Mesothelial cell of epicardium (in vitro differentiated cells): ENCODE measurements at places on chromosomes 4 and X.

GRCh38 chrX:39162322-39162735 lies 361.1 kb downstream of the MID1IP1 start:
- no peaks in the 10 kb centered on the region for H3K36me3 ChIP-seq
- H3K4me3 ChIP-seq = no peak overlapping the region
- no peak for DNase-seq
- peaks cover 16% of the 10 kb centered on the region for H3K27me3 ChIP-seq
- no peak overlapping the region for H3K27ac ChIP-seq
- H3K4me1 ChIP-seq = peaks cover 34% of the 10 kb centered on the region

GRCh38 chrX:20063153-20063552 lies 53.6 kb downstream of the MAP7D2 start:
- H3K4me1 ChIP-seq = peaks cover 4% of the 10 kb centered on the region
- no peaks in the 10 kb centered on the region for H3K27me3 ChIP-seq
- H3K4me3 ChIP-seq = no peak overlapping the region
- no peak overlapping the region for H3K27ac ChIP-seq
- H3K36me3 ChIP-seq = no peaks in the 10 kb centered on the region

DNA sequence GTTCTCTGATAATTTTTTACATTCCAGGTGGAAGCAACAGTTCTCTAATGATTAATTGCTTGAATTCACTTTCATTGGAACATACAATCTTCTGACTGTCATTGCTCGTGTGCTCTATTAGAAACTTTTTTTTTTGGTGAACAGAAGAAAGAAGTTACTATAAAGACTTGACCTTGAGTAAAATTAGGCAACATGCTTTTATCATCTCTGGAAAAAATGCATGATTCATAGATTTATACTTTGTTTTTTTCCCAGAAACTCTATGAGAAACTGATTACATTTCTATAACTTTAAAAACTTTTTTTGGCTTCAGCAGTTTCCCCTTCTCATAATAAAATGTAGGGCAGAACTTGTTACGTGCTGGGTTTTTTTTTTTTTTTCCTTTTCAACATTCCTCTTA lies 167.6 kb downstream of the ARHGAP10 start:
- no peak overlapping the region for H3K27ac ChIP-seq
- no peaks in the 10 kb centered on the region for H3K4me1 ChIP-seq
- H3K4me3 ChIP-seq = no peak overlapping the region
- peaks cover 36% of the 10 kb centered on the region for H3K36me3 ChIP-seq
- no peak for DNase-seq
- no peaks in the 10 kb centered on the region for H3K27me3 ChIP-seq

GRCh38 chr4:52625216-52625615 lies 33.9 kb downstream of the USP46 start:
- no peak for DNase-seq
- no peak overlapping the region for H3K27ac ChIP-seq
- no peaks in the 10 kb centered on the region for H3K27me3 ChIP-seq
- no peak overlapping the region for H3K4me3 ChIP-seq
- peaks cover 46% of the 10 kb centered on the region for H3K36me3 ChIP-seq

GRCh38 chr4:138647433-138647832 lies 368.1 kb upstream of the NOCT start:
- H3K4me3 ChIP-seq = no peak overlapping the region
- H3K36me3 ChIP-seq = no peaks in the 10 kb centered on the region
- no peak overlapping the region for H3K27ac ChIP-seq
- no peak for DNase-seq
- peaks cover 14% of the 10 kb centered on the region for H3K4me1 ChIP-seq
- no peaks in the 10 kb centered on the region for H3K27me3 ChIP-seq

DNA sequence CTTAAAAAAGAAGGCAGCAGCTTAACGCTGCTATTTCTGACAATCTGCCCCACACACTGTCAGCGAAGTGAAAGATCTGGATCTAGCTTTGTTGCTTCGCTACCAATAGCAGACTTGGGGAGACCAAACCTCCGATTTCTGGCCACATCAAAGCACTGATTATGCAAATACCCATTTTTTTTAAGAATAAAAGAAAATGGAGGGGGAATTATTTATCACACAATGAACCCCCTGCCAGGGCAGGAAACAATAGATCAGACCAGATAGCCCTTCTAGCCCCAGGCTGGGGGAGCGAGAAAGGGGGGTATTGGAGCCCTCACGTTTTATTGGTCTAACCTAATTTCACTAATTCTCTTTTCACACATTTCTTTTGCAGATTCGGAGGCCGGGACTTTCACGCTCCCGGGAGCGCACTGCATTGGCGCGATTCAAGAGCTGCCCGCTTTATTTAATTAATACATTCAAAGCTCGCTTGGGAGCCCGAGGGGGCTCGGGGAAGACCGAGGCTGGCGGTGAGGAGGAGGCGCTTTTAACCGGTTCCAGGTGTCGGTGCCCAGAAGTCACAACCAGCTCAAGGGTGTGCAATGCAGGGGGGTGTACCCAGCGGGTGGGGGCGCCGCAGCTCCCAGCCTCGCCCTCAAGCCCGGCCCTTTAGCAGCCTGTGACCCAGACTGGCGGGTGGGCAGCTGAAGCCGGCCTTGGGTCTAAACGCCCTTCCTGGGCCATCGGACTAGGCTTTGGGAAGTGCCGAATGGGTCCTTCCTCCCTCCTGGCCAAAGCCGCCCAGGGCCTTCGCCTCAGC lies 5.5 kb downstream of the NEUROG2 start:
- H3K36me3 ChIP-seq = no peaks in the 10 kb centered on the region
- no peak overlapping the region for H3K27ac ChIP-seq
- H3K27me3 ChIP-seq = peaks cover 96% of the 10 kb centered on the region
- peaks cover 26% of the 10 kb centered on the region for H3K4me1 ChIP-seq
